ENCODE measurements at places on chromosomes 1 and 21.

DNA sequence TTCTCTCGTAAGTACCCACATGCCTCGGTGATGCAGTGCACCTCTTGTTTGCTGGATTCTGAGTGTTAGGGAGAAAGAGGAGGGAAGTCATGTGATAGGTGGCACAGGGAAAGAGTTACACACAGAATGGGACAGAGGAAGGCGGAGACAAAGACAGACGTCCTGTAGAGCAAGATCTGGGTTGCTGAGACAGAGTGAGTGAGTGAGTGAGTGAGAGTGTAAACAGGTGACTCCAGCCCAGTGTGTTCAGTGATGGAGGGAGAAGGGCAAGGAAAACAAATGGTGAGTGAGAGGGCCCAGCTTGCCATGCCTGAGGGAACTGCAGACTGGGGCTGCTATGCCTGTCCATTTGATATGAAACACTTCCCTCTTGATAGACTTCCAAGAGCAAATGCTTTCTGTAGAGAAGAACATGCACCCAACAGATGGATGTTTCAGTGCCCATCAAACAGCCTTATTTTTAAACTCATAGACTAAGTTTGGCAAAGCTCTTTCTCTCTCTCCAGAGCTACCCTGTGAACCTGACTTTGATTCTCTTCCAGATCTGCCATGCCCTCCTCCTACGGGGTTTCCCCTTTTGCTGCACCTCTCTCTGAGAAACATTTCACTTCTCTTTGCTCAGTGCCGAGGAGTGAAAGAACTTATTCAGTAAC, 209.9 kb upstream of the COA6 start:
- no peak for DNase-seq

DNA sequence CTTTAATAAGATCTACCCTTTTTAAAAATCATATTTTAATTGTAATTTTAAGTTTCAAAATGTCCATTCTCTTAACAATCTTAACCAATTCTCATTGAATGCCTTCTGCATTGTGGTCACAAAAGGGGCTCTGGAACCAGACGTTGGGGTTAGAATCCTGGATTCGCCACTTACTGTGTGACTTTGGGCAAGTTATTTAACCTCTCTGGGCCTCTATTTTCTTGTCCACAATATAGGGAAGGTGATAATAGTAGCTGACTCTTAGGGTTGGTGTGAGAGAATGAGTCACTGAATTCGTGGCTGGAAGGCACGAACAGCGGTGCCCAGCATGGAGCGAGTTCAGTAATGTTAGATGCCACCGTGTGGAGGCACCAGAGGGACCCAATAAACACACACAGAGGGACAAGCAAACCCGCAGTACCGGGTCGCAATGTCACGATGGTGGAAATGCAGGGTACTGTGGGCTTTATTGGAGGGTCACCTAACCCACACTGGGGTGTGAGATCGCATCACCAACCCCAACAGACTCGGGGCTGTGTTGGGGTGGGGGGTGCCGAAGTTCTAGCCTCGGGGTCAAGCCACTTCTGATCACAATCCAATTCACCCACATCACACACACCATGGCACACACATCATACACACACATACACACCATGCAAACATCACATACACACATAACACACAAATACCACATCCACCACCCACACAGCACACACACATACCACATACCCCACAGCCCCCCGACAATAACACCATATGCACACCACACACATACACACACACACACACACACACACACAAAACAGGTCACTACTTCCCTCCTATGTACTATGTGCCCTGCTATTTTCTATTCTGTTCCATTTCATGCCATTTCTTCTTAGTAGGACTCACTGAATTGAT, 27.0 kb upstream of the IFNAR2 start:
- DNase-seq: no peak

DNA sequence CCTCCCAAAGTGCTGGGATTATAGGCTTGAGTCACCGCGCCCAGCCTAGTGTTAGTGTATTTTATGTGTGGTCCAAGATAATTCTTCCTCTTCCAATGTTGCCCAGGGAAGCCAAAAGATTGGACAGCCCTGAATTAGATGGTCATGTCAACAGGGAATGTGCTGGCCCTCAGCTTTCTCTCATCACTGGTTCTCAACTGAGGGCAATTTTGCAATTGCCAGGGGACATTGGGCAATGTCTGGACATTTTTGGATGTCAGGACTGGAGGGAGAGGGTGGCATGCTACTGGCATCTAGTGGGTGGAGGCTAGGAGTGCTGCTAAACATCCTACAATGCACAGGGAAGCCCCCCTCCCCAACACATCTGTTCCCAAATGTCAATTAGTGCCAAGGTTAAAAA, 95.0 kb downstream of the LAMC2 start:
- DNase-seq: no peak

DNA sequence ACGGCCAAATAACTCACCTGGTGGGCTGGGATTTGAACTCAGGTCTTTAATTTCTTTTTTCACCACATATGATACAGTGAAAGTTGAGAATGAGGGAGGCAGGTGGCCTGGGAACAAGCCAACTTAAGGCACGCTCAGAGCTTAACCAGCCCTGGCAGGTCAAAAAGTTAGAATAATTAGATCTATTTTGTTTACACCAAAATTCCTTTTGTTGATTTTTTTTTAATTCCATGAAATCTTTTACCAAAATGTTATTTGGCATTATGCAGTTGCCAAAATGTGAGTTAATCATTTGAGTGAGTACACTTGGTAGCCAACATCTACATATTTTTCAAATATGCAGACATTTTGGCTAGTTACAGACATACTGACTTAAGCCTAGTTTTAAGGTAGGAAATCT, 36.8 kb downstream of the LHX8 start:
- DNase-seq: no peak

DNA sequence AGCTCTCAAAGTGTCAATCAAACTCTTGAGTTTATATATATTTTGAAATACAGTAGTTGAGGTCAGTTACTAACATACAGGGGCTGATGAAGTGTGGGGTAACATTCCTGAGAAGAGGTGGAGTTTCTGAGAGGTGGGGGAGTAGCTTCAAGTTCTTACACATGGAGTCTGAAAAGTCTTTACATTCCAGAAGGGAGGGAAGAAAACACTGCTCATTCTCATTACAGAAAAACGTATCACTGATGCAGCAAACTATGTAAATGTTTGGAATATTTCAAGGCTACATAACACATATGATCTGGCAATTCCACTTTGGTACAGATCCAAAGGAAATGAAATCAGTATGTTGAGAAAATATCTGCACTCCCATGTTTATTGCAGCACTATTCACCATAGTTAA, 1065.8 kb upstream of the B3GALT2 start:
- no peak for DNase-seq

DNA sequence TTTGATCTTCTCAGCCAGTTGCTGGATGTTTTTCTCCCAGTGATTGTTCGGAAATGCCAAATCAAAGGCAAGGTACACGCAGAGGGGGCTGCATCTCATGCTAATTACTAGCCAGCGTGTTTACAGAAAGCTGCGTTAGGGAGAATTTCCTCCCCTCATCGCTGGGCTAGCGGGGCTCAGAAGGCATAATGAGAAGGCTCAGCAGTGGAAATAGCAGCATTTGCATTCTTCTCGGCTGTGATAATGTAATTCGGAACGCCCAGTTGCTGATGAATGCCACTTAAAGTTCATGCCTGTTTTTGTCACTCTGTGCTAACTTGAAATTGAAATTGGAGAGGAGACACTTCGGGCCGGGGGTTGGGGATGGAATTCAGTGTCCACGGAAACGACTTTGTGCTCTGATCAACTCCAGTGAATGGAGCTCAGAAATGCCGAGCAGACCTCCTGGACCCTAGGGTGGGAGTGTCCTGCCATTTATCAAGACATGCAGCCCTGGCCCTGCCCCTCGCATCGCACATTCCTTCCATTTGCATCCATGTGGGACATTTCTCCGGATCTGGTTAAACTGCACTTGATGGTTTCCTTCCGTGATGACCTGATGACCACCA, 313.4 kb upstream of the C1orf174 start:
- DNase-seq: no peak

DNA sequence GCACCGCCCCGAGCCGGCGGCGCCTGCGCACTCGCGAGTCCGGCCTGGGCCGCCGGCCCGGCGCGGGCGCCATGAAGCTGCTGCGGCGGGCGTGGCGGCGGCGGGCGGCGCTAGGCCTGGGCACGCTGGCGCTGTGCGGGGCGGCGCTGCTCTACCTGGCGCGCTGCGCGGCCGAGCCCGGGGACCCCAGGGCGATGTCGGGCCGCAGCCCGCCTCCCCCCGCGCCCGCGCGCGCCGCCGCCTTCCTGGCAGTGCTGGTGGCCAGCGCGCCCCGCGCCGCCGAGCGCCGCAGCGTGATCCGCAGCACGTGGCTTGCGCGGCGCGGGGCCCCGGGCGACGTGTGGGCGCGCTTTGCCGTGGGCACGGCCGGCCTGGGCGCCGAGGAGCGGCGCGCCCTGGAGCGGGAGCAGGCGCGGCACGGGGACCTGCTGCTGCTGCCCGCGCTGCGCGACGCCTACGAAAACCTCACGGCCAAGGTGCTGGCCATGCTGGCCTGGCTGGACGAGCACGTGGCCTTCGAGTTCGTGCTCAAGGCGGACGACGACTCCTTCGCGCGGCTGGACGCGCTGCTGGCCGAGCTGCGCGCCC, at the start of gene B3GALT6:
TSS of gene B3GALT6 (plus strand) at position 30 of the 588 bp plus-strand sequence. CDS start at position 72, 42 bp downstream.
- DNase-seq: no peak

GRCh38 chr21:38208118-38208517, 48.7 kb upstream of the KCNJ15 start:
- no peak for DNase-seq

DNA sequence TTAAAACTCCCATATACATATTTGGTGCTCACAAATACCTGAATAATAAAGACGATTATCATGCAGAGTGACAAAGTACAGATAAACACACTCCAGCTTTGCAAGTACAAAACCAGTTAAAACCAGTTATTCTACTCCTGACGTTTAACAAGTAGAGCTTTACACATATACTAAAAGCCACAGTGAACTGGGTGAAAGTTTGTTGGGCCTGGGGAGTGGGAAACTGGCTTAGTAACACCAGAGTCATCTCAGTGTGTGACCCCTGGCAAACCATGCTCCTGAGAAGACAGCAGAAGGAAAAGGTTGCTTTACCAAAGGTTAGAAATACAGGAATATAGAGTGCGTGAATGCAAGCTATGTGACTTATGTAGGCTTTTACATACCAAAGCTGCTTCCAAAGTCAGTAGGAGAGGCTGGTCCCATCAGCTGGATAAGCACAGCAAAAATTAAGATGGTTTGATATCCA, 148.1 kb downstream of the NRIP1 start:
- no peak for DNase-seq

DNA sequence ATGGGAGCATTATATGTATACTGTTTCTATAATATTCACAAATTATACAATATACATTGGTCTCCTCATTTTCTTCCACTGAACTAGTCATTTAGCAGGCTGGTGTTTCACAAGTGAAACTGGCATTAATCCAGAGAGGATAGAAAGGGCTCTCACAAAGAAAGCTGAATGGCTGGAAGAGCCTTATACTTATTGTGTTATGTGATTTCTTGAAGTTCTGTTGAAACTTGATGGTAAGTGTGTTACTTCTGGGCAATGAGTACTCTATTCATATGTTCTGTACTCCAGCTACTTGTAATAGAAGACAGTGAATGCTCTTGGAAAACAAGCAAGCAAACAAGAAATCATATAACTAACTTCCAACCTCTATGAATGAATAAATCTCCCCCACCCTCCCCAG, 14.9 kb downstream of the STX12 start:
- no peak for DNase-seq

- no peak for DNase-seq
These were observed 31.2 kb upstream of the COL6A2 start for GRCh38 chr21:46066591-46067331.

- DNase-seq: no peak
These were observed 20.9 kb downstream of the UMODL1 start for GRCh38 chr21:42091899-42092508.

- DNase-seq: no peak
These were observed 40.7 kb downstream of the MATN1 start for GRCh38 chr1:30682396-30683275.

GRCh38 chr1:51920130-51920529, 41.6 kb upstream of the NRDC start:
- no peak for DNase-seq

DNA sequence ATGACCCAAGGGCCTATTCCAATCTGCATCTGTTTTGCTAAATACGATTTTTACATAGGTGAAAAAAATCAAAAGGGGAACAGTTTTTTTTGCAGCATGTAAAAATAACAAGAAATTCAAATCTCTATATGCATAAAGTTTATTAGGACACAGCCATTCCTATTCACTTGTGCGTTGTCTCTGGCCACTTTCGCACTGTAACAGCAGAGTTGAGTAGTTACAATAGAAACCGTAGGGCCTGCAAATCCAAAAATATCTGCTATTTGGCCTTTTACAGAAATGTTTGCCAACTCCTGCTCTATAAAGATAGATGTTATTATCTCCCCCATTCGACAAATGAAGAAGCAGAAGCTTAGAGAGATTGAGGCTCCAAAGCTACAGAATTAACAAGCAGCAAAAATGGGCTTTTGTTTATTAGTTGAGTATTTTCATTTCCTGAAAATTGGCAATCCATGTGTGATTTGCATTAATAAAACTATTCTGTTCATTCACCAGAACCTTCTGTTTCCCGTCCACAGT, 5.5 kb downstream of the DYNLT5 start:
- DNase-seq: no peak

- DNase-seq: no peak
These were observed 57.9 kb upstream of the FGGY start for GRCh38 chr1:59238993-59239392.

DNA sequence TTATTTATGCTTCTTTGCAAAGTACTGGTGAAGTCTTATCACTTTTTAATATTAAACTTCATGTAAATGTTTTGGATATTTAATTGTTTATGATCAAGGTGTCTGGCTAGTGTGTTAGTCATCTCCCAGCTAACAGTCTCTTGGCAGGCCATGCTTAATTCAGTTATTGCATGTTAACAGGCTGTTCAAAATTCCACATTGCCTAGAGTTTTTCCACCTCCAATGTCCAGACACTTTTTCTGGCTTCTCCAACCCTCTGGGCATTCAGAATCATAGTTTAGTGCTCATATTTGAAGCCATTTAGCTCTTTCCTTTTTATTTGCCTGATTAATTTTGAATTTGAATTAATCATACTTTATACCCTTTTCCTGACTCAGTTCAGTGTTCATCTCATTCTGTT, 69.2 kb downstream of the OLFML2B start:
- no peak for DNase-seq

GRCh38 chr1:156873659-156874058, 13.0 kb downstream of the NTRK1 start:
- no peak for DNase-seq

DNA sequence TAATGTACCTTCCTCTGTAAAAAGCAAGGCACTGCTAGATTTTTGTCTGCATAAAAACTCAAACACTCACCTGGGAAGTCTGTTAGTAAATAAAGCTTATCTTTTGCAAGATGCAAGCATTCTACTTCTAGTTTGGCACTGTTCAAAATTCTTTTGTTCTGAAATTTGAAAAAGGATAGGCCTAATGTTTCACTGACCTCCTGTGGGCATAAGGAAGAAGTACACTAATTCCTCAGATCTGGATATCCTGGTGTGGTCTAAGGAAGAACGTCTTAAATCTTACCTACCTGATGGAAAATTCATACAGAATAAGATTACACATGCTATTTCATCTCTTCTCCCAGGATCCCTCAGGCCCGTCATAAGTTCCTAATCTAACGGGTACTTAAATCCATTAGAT, 93.5 kb upstream of the CAMK1G start:
- no peak for DNase-seq

- no peak for DNase-seq
These were observed 40.2 kb upstream of the SIPA1L2 start for GRCh38 chr1:232669981-232670747.

GRCh38 chr1:40305451-40305850, 11.6 kb downstream of the COL9A2 start:
- no peak for DNase-seq

GRCh38 chr1:87358219-87358618, 29.5 kb downstream of the LMO4 start:
- no peak for DNase-seq

Data from T-cell (primary cell).